Activated CD4-positive, alpha-beta T cell treated with anti-CD3 and anti-CD28 coated beads, Interleukin-2, amount 50 U/mL, for 24 hours (primary cell): ENCODE measurements at places on chromosomes 5 and 9.

- no peak for DNase-seq
Measured at GRCh38 chr5:45568813-45569212, 127.4 kb downstream of the HCN1 start.

GRCh38 chr5:1483064-1483463 is 37.8 kb upstream of the SLC6A3 start:
- no peak for DNase-seq

DNA sequence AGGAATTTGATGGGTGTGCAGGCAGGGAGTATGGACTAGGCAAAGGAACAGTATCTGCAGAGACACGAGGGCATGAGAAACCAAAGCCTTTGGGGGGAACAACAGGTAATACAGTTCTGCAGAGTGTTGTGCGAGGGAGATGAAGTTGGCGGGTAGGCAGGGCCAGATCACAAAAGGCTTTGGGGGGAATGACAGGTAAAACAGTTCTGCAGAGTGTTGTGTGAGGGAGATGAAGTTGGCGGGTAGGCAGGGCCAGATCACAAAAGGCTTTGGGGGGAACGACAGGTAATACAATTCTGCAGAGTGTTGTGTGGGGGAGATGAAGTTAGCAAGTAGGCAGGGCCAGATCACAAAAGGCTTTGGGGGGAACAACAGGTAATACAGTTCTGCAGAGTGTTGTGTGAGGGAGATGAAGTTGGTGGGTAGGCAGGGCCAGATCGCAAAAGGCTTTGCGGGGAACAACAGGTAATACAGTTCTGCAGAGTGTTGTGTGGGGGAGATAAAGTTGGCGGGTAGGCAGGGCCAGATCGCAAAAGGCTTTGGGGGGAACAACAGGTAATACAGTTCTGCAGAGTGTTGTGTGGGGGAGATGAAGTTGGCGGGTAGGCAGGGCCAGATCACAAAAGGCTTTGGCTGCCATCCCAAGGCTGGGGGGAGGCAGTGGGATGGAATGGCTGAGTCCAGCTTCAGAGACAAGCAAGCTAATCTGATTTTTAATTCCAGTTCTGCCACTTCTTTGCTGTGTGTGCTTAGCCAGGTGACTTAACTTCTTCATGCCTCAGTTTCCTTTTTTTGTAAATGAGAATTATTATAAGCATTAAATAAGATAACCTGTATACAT is 33.0 kb downstream of the FRMPD1 start:
- DNase-seq = no peak

DNA sequence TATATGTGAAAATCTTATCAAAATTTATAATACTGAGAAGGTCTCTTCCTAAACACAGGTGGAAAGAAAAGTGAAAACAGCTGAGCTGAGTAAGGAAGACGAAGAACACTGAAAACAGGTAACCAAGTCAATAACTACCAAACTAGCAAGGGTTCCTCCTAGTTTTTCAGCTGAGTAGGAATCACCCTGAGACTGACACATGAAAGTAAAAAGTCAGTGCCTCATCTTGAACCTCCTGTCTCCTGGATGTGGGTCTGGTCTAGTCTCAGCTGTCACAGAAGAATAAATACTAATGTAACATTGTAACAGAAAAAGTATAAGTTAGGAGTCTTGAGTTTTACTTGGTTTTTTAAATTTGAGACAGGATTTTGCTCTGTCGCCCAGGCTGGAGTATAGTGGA is 121.0 kb downstream of the MEF2C start:
- no peak for DNase-seq

DNA sequence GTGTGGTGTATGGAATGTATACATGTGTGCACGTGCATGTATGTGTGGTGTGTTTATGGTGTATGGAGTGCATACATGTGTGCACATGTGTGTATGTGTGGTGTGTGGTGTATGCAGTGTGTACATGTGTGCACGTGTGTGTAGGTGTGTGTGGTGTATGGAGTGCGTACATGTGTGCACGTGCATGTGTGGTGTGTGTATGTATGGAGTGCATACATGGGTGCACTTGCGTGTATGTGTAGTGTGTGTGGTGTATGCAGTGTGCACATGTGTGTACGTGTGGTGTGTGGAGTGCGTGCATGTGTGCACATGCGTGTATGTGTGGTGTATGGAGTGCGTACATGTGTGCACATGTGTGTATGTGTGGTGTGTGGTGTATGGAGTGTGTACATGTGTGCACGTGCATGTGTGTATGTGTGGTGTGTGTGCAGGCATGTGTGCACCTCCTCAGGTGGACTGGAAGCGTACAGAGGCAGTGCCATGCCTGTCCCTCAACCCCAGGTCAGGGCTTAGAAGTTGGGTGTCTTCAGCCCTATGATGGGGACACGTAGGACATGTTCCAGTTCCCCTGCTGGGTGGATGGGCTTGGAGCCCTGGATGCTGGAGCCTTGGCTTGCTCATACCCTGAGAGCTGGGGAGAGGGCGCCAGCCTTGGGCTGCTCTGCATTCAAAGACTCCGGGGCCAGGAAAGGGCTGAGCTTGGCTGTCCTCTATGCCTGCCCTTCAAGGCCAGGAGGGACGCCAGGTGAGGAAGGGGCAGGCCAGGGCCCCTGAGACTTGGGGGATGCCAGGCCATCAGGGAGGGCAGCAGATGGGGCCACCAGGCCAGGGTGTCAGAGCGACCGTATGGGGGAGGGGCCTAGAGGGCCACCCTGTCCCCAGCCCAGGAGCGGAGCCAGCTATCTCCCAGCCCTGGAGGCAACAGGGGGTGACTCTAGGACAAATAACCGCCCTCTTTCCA is 12.2 kb downstream of the MYMK start:
- DNase-seq = no peak

DNA sequence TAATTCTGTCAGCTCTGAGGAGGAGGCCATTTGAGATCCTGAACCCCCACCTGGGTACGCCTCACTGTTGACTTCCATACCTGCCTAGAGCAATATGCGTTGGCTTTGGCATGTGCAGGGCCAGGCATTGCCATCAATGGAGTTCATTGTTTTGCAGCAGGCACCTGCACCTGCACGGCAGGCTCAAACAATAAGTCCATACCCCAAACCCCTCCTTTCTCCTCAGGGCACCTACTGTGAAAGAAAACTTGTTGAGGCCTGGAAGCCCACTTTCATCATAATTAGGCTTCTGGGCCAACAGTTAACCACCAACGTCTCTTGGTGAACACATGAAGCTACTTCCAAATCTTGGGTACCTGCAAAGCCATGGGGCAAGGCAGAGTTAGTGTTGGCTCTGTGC is 238.7 kb downstream of the NFIB start:
- no peak for DNase-seq

DNA sequence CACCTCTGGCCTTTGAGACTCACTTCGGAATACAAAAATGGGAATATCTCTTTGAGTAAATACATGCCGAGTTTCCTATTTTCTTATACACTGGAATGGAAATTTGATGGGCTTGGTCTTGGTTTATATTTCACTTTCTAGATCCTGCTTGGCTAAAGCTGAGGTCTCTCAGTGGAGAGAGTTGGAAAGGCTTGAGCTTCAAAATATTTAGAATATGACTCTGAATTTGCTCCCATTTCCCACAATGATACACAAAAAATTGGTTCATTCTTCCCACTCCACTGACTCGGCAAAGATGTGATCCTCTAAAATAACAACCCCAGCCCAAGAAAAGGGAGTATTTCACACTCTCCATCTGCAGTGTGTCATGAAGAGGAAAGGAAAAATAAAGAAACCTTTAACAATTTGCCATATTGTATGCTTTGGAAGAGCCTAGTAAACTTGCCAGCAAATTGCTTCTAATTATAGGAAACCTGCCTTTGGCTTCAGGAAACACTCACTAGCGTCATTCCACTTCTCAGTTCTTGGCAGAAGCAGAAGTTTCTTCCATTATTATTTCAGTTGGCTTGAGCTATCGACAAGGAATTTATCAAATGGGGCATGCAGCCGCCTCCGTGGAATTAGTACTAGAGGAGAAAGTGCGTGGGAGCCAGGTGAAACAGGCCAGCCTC is 302.9 kb downstream of the NSG2 start:
- no peak for DNase-seq

GRCh38 chr5:52769061-52769460 is 18.7 kb upstream of the ITGA1 start:
- DNase-seq = no peak

DNA sequence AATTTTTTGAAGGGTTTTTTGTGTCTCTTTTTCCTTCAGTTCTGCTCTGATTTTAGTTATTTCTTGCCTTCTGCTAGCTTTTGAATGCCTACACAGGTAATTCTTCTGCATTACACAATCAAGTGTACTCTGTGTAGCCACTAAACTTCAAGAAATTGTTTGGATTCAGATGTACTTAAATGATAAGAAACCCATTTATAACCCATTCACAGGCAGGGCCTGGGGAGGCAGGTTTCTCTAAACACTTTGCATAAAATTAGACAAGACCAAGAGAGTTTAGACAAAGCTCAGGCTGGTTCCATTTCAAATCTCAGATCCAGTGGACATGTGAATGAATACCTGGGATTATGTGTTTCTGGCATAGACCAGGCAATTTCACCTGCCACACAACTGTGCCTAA is 41.3 kb upstream of the SEMA5A start:
- no peak for DNase-seq

DNA sequence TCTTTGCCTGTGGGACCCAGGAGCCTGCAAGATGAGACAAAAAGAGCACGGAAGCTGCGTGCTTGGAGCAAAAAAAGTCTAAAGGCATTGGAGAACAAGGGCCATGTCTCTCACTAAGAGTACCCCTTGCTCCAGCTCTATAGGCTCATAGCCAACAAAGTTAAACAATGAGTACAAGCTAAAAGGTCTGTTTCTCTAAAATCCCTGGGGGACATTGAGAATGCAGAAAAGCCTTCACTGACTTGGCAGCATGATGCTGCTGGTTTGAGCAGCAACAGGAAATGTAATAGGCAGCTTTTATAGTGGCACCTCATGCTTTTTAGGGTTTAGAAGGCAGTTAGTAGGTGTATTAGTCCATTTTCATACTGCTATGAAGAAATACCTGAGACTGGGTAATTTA is 287.5 kb downstream of the SMARCA2 start:
- DNase-seq = no peak

DNA sequence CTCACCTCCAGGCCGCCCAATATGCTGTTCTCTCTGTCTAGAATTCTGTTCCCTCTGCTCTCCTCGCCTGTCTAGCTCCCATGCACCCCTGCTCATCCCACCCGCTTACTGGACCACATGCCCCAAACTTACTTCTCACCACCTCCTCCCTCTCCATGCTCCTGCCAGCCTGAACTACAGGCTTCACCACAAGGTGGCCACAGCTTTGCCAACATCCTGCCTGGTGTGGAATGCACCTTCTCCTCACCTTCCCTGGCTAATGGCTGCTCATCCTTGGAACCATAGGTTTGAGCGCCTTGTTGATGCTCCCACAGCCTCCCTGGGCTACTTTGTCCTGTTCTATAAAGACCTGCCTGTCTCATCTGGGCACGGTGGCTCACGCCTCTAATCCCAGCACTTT is 9.6 kb downstream of the LAMC3 start:
- no peak for DNase-seq

DNA sequence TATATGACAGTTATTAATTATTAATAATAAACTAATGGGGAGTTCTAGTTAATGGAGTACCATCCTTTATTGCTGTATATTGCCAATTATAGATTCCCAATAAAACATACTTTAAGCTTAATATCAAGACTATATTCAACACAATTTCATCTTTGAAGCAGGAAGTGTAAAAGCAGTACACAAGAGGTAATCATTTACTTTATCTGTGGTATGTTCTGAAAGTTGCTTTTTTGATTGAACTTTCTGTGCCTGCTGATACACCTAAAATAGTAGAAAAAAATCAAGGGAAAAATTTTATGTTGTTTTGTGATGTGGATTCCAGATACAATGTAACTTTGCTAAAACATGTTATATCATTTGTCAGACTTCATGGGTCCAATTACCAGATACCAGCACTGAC is 58.0 kb downstream of the ACO1 start:
- DNase-seq = no peak

DNA sequence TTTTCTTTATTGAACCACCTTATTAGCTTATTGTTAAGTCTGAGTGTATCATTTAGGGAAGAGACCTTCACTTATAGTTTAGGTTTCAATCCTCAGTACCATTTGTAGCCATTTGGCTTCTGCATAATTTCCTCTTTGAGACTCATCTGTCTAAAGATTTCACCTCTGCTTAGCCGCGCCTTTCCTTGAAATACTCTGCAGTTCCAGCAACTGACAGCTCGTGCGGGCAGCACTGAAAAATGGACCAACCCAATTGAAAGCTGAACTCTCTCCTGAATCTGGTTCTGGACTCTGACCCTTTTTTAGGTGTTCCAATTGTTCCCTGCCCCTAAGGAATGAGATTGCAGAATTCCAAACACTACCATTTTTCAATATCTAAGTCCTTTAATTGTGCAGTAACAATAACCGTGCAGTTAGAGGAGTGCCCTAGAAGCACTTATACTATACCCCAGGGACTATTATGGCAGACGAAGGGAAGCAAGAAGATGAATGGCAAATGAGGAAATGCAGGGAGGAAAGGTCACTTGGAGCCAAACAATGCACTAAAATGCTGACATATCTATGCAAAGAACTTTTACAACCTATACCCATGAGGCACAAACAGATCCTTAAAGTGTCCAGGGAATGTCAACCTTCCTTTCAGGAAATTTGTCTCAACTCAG is 50.1 kb upstream of the PDE4D start:
- no peak for DNase-seq

- DNase-seq = no peak
Measured at GRCh38 chr5:163649514-163649913, 144.1 kb downstream of the MAT2B start.

- DNase-seq = no peak
Measured at GRCh38 chr5:33065131-33065530, 354.0 kb downstream of the NPR3 start.

DNA sequence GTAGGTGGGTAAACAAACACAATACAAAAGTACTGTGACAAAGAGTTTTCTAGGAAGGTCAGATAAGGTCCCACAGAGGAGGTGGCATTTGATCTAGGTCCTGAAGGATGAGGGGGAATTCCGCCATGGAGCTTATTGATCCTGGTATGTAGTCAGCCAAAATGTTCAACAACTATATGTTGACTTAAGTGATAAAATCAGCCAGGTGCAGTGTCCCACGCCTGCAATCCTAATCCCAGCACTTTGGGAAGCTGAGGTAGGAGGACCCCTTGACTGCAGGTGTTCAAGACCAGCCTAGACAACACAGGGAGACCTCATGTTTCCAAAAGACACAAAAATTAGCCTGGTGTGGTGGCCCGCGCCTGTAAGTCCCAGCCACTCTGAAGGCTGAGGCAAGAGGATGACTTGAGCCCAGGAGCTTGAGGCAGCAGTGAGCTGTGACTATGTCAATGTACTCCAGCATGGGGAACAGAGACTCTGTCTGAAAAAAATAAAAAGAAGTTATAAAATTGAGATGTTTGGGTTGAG is 46.4 kb upstream of the PLIN2 start:
- no peak for DNase-seq

DNA sequence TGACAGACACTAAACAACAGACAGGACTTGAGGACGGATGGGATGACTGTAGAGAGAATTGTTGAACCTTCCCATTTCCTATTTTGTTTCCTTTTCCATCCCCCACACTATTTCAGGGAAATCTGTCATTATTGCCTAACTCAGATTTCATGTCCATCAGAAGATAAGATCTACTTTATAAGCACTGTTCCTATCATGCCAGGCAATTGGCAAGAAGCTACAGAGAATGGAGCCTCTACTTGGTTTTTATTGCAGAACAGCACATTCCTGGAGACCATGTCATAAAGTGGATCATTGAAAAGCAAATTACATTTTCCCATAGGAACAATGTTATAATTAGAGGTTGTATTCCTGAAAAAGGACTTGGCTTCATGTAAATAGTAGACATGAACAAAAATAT is 173.7 kb upstream of the KIF2A start:
- DNase-seq = no peak

- no peak for DNase-seq
Measured at GRCh38 chr5:52693280-52693679, 94.4 kb upstream of the ITGA1 start.

GRCh38 chr5:88837817-88838216 is 45.2 kb downstream of the MEF2C start:
- DNase-seq = no peak
